ENCODE measurements at places on chromosomes 6 and 20. TPM values are rescaled to one million over a fixed set of nuclear protein-coding genes. Genes with fewer than 3 reads are reported as not detected.

The DACT2 gene
- total RNA-seq, result 3.3 TPM

The SPDEF gene
- total RNA-seq, result 1.6 TPM

The C6orf58 gene
- not detected for total RNA-seq

The TNF gene
- total RNA-seq, result 0.64 TPM

The JAG1 gene
- 21.2 TPM for total RNA-seq

The NFYA gene
- 34.7 TPM for total RNA-seq

The MUCL3 gene
- not detected for total RNA-seq

The ZDHHC14 gene
- 19.9 TPM for total RNA-seq

The KCNG1 gene
- 7.4 TPM for total RNA-seq

The OOEP gene
- 10.6 TPM for total RNA-seq

The BTN1A1 gene
- 0.10 TPM for total RNA-seq

The SRSF3 gene
- 356 TPM for total RNA-seq

The LTA gene
- 0.72 TPM for total RNA-seq

The FAM120B gene
- 38.0 TPM for total RNA-seq

The SSTR4 gene
- total RNA-seq, result not detected

The PLA2G7 gene
- 0.41 TPM for total RNA-seq

The RSPH3 gene
- total RNA-seq, result 8.1 TPM

The CD83 gene
- total RNA-seq, result 5.3 TPM

The PTPRK gene
- 61.8 TPM for total RNA-seq

The KCNK5 gene
- total RNA-seq, result 0.77 TPM

The ZBTB46 gene
- total RNA-seq, result 15.2 TPM

The TRIM10 gene
- total RNA-seq, result not detected

The CTSZ gene
- total RNA-seq, result 113 TPM

The HLA-DOB gene
- 0.39 TPM for total RNA-seq

The SNAI1 gene
- 8.8 TPM for total RNA-seq

The PSORS1C2 gene
- total RNA-seq, result not detected

The RHAG gene
- total RNA-seq, result 0.23 TPM

The LY6G5C gene
- total RNA-seq, result 0.62 TPM

The SLC39A7 gene
- total RNA-seq, result 135 TPM

The PNPLA1 gene
- total RNA-seq, result not detected

The SLC22A7 gene
- total RNA-seq, result not detected

The LHFPL5 gene
- total RNA-seq, result not detected

The ID4 gene
- total RNA-seq, result 0.10 TPM

The MAK gene
- 0.21 TPM for total RNA-seq

The ADGB gene
- not detected for total RNA-seq

The C6orf89 gene
- total RNA-seq, result 59.2 TPM

The NDUFAF5 gene
- 23.0 TPM for total RNA-seq

The TFEB gene
- 13.3 TPM for total RNA-seq

The IL20RA gene
- not detected for total RNA-seq

The RFX6 gene
- total RNA-seq, result not detected

The IMPG1 gene
- not detected for total RNA-seq

The SYCP2 gene
- total RNA-seq, result 39.7 TPM

The TMEM74B gene
- 1.1 TPM for total RNA-seq

The MGME1 gene
- total RNA-seq, result 27.0 TPM

The PDSS2 gene
- 17.7 TPM for total RNA-seq

The PERP gene
- total RNA-seq, result 348 TPM

The POU5F1 gene
- total RNA-seq, result 1.1 TPM
